CD4-positive, alpha-beta T cell treated with Interleukin-2 at 100 ng/mL for 4 hours (primary cell): ENCODE measurements at places on chromosomes 13 and 19.

GRCh38 chr13:95354680-95355487 lies 53.6 kb upstream of the ABCC4 start:
- no peak for DNase-seq

DNA sequence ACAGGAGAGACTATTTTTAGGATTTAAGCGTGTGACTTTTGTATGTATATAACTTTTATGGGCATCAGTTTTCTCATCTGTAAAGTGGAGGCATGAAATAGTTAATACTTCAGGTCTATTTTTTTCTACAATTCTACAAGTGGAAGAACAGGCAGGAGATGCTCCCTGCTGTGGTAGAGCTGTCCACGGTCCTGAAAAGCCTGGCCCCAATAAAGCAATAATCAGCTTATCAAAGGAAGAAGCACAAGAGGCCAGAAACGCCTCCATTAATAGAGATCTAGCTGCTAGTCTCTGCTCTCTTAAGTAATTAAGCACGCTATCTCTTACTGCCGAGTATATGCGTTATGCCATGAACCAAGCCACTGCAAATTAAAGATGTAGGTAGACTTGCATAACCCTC lies 28.0 kb upstream of the WASF3 start:
- no peak for DNase-seq

GRCh38 chr13:83940742-83941141 lies 58.5 kb upstream of the SLITRK1 start:
- no peak for DNase-seq

GRCh38 chr19:41324921-41325639 lies 15.1 kb downstream of the CCDC97 start:
- DNase-seq, result no peak

GRCh38 chr19:7544626-7545025 lies 9.1 kb downstream of the PNPLA6 start:
- DNase-seq, result no peak
